GM03348 (cell line): ENCODE measurements at places on chromosomes 6 and 20.

DNA sequence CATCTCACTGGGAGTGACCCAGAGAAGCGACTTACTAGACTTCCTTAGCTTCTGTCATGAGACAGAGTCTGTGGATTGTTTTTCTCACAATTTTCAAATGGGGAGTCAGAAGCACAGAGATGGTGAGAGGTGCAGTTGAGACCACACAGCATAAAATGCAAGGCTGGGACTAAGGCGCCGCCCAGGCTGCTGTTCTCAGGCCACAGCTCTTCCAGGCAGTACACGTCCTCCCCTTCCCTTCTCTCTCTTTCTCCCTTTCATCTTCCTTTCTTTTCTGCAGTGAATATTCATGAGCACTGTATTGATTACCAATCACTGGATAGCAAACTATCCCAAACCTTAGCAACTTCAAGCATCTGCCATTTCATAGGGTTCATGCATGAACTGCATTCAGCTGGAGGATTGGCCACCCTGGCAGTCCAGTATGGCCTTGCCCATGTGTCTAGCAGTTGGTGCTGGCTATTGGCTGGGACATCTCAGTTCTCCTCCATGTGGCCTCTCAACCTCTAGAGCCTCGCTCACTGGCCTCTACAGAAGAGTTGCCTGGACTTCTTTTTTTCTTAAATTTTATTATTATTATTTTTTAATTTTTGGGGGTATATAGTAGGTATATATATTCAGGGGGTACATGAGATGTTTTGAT, 11.4 kb downstream of the BCAS4 start:
- no peak for DNase-seq

GRCh38 chr6:39937686-39938333, 3.5 kb upstream of the MOCS1 start:
- DNase-seq: no peak

DNA sequence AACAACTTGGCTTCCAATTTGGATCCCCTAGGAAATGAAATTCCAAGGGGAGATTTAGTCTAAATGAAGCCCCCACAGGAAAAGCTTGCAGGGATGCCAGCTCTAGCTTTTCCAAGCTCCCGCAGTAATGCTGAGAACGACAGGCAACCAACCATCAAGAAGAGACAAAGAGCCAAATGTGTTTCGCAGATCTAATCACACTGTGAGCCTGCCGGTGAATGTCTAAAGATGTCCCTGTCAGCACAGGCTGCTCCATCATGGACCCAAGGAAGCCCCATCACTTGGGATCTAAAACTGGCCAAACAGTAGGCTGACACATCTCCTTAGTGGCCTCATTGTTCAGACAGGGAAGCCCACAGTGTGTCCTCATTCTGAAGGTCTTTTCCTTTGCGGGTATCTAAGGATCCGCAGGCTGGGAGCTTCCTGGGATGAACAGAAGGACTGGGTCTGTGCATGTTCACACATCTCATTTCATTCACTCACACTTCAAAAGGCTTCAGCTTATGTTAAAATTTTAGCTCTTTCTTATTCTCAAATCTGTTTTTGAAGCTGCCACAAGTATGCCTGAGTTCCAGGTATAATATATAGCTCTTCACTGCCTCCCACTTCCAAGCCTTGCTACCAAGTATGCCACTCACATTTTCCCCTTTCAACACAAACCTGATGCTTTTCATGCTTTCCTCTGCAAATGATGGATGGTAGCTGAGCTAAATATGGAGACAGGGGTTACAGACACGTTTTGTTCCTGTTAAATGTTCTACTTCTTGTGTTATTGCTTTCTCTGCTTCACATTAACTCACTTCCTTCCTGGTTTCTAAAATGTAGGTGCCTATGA, 229.8 kb downstream of the HIVEP2 start:
- no peak for DNase-seq

GRCh38 chr6:131572686-131573415, at the start of gene ARG1:
TSS of gene ARG1 (plus strand) at chr6:131573226. CDS start at chr6:131573283, 57 bp downstream.
- no peak for DNase-seq

DNA sequence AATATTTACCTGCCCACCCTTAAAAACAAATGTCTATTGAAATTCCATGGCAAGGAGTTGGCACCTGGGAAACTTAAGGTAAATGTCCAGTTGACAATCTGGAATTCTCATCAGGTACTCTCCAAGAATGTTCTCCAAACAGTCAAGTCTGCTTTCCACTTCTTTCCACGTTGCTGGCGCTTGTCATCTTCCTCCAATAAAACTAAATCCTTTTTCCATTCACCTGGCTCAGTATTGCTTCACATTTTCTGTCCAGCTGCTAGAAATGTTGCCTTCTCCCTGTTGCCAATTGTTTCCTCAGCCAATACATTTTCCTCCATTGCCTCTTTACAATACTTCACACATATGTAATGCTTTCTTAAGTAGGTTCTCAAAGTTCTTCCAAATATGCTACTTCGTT, 1288.1 kb upstream of the MAP3K7 start:
- no peak for DNase-seq

DNA sequence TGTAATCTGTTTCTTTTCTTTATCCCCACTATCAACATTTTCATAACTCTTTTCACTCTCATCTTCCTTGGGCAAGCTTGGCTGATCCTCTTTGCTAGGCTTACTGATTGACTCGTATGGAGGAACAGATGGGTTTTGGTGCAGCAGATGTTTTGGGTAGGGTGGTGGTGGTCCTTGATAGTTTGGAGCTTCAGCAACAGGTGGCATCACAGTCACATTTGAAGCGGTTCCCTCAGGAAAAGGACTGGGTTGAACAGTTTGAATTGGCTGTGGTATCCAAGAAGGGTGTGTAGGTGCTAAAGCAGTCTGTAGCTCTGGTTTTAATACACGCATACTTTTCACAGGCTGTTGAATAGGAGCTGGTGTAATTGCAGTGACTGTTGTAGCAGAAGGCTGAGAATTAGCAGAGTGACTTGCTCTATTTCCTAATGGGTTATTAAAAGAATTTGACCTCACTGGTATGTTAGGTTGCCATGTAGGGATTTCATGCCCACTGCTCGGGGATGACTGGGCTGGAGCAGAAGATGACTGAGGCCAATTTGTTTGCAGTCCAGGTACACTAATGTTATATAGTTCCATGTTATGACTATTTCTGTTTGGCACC, 34.5 kb downstream of the LATS1 start:
- no peak for DNase-seq

DNA sequence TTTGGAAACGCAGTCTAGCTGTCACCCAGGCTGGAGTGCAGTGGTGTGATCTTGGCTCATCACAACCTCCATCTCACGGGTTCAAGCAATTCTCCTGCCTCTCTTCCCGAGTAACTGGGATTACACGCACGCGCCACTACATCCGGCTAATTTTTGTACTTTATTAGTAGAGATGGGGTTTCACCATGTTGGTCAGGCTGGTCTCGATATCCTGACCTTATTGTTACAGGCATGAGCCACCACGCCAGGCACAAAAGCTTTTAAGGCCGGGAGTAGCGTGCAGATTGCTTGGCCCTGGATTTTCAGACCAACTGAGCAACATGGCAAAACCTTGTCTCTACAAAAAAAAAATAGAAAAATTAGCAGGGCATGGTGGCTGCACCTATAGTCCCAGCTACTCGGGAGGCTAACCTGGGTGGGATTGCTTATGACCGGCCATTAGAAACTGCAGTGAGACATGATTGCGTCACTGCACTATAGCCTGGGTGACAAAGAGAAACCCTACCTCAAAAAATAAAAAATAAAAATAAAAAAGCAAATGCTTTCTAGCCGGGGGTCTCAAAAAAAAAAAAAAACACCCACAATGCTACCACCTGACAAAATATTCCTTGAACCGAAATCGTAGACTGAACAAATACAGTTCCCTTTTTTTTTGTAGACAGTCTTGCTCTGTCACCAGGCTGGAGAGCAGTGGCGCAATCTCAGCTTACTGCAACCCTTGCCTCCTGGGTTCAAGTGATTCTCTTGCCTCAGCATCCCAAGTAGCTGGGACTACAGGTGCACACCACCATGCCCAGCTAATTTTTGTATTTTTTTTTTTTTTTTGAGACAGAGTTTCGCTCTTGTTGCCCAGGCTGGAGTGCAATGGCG, 15.0 kb downstream of the RBM39 start:
- no peak for DNase-seq

DNA sequence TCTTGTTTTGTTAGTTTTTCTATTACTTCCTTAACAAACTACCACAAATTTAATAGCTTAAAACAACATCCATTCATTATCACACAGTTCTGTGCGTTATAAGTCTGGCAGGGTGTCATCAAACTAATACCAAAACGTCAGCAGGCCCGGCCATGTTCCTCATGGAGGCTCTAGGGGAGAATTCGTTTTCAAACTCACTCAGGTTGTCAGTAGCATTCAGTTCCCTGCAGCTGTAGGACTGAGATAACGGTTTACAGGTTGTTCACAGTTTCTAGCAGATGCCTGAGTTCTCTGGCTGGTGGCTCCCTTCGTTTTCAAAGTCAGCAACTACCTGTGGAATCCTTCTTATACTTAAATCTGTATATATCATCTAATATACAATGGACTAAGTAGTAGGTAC, 72.5 kb upstream of the PRSS16 start:
- no peak for DNase-seq

DNA sequence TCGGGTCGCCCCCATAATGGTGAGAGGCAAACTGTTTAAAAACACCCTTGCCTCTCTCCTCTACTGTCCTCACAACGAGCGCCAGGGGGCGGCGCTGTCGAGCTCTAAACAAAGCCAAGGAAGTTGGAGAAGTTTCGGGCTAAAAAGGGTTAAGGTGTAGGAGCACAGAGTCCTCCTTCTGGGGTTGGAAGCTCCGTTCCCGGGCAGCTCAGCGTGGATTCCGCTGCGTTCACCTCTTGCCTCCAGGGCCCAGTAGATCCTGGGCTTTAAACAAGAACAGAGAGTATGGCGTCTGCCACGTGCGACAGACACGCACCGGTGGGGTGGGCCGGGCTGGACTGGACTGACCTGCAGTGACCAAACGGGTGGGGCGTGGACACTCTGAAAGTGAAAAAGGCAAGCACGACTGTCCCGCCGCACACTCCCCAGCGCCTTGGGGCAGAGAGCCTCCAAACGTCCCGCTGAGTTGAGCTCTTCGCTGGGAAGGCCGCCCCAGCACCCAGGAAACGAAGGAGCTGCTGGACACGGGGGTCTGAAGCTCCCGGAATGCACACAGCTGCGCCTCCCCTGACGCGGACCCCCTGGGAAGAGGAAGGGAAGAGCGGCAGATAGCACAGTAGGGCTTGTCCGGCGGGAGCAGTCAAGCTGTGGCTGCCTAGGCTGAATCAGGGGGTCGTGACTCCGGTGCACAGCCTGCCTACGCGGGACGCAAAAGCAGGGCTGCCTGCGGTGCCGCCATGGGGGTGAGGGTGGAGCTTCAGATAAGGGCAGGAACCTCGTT, 1.6 kb upstream of the THBD start:
- peak; percentile 76 for DNase-seq

GRCh38 chr6:15527838-15528617, 134.8 kb downstream of the DTNBP1 start:
- no peak for DNase-seq

DNA sequence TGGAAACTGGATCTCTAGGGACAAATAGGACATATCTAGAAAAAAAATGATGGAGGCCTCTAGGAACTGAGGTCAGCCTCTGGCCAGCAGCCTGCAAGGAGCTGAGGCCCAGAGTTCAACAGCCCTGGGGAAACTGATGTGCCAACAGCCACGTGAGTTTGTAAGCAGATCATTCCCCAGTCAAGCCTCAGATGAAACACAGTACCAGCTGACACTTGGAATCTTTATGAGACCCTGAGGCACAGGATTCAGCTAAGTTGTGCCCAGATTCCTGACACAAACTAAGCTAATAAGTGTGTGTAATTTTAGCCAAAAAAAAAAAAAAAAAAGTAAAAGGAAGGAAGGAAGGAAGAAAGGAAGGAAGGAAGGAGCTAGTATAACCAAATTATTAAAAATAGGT, 1059.8 kb upstream of the MAP3K7 start:
- DNase-seq: no peak

GRCh38 chr6:84027340-84028181, 6.0 kb upstream of the MRAP2 start:
- peak; percentile 60 for DNase-seq

GRCh38 chr6:79719248-79719960, 88.3 kb downstream of the SH3BGRL2 start:
- peak; percentile 10 for DNase-seq

DNA sequence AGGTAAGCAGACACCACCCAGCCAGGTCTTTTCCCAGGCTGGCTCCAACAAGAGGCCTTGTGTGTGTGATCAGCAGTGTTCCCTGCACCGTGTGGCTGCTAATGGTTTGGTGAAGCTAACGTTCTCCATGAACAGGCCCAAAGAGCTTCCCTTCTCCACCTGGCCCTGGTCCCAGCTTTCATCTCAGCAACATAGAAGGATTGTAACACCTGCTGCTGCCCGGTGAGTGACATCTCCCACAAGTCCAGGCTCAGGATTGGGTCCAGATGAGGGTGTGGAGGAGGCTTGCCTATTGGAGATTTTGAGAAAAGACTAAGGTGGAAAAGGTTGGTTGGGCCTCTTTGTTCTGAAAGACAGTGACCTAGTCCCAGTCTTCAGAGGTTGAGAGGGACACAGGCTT, 89.6 kb downstream of the TMEM242 start:
- no peak for DNase-seq

GRCh38 chr6:119161438-119161837, 83.0 kb upstream of the FAM184A start:
- DNase-seq: no peak

- no peak for DNase-seq
Observed at GRCh38 chr6:5307058-5307457, 45.7 kb downstream of the FARS2 start.

GRCh38 chr20:57218489-57218888, 48.0 kb downstream of the BMP7 start:
- no peak for DNase-seq
